ENCODE measurements at places on chromosomes 6 and 20.

- DNase-seq: no peak
Observed at GRCh38 chr6:115908906-115909559, 151.7 kb downstream of the FRK start.

- no peak for DNase-seq
Observed at GRCh38 chr6:1686117-1687098, 76.7 kb downstream of the FOXC1 start.

DNA sequence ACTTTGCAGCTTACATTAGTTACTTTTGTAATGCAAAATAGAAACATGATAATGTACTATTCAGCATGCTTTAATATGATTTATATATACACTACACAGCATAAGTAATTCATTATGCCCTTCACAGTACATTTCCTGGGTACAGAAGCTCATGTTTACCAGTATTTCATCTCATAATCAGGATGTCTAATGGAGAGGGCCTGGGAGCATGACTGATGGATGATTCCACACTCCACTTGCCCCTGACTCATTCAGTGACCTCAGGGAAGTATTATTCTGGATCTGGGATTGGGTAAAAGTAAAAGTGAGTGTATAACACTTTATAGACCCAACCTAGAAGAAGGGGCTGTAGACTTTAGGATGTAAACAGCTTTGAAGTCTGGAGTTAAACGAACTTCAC lies 31.4 kb upstream of the BACH2 start:
- no peak for DNase-seq

GRCh38 chr20:53923566-53924369 lies 146.6 kb downstream of the BCAS1 start:
- no peak for DNase-seq

GRCh38 chr20:821731-822065 lies 11.8 kb upstream of the FAM110A start:
- no peak for DNase-seq
